NAMALWA (cell line): ENCODE measurements at places on chromosomes 4 and X.

- DNase-seq, result no peak
Measured at GRCh38 chr4:38324861-38325628, 339.0 kb upstream of the KLF3 start.

GRCh38 chrX:471281-471680 lies 84.6 kb upstream of the PPP2R3B start:
- no peak for DNase-seq

DNA sequence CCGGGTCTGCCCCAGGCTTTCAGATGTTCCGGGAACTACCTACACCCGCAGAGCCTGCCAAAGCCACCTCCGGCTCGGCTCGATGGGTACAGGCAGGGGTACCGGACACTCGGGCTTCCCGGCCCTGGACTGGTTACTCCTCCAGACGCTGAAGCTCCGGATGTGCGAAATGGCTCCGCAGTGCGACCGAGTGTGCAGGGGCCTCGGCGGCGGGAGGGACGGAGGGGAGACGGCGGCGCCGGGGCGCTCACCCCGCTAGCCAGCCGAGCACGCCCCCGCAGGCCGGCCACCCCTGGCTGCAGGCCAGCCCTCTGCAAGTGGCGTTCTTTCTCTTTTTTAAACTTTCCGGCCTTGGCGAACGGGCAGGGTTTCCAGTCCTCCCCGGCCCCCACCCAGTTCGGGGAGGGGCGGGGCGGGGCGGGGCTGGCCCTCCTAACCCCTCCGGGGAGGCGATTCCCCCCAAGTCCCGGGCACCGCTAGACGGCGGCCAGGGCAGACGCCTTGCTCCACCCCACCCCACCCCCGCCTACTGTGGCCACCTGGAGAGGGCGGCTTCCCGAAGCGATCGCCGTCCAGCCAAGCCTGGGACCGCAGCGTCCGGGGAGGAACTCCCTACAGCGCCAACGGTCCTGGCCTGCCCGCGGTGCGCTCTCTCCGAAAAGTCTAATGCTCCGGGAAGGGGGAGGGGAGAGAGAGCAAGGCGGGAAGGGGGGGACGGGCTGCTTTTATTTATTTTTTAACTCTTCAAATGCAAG lies 7.5 kb downstream of the BCOR start:
- no peak for DNase-seq

DNA sequence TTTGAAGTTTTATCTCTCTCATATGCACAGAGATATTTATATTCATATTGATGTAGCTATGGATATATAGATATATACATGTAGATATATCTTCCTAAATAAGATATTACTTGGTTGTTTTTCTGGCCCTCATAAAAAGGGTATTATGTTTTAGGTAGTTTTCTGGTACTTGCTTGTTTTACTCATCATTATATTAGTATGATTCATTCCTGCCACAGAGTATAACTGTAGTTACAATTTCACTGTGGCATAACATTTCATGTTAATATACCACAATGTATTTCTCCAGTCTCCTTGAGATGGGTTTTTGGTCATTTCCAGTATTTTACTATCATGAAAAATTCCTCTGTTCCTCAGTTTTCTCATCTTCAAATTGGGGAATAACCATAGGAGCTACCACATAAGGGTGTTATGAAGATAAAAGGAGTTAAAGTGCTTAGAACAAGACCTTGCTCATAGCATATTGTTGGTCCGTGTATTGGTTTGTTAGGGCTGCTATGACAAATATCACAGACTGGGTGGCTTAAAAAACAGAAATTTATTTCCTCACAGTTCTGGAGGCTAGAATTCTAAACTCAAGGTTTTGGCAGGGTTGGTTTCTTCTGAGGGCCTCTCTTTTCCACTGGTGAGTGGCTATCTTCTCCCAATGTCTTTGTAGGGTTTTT lies 129.7 kb downstream of the TMEM164 start:
- DNase-seq, result no peak

DNA sequence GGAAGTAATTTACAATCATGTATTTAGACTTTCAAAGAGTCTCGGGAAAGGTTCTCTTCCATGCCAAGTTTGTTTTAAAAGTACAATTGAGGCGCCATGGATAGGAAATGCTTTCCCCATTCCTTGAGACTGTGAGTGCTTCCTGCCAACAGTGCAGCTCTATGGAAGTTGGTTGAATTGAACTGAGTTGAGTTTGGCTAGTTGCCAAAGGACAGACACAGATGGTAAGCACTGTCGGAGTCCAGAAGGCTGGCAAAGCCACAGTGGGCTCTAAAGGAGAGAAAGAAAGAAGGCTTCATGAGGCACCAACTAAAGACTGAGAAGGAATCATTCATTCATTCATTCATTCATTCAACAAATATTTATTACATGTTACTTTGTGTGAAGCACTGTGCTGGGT lies 4.3 kb upstream of the KCNE5 start:
- DNase-seq, result no peak

- no peak for DNase-seq
Measured at GRCh38 chrX:39728852-39729598, 368.7 kb downstream of the BCOR start.

- DNase-seq, result no peak
Measured at GRCh38 chr4:88215351-88215750, 56.9 kb upstream of the ABCG2 start.

DNA sequence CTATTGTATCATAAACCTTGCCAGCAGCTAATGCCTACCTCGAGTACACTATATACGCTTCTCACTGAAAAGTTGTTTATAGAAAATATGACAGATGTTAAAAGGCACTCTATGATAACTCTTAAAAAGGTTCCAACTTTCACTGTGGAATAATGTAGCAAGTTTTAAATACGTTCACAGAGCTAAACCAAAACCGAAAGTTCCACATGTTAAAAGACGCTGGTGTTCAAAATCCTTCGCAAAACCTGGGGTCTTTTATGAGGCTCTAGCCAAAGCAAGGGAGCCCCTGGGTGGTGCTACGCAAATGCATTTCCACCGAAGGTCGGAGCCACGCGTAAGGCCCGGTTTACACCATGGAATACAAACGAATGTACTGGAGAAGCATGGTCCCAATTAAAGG lies 103.7 kb upstream of the TENM3 start:
- no peak for DNase-seq
